ENCODE measurements at places on chromosomes 1 and 21.

GRCh38 chr1:154777154-154777553 is 92.9 kb downstream of the KCNN3 start:
- DNase-seq, result no peak

DNA sequence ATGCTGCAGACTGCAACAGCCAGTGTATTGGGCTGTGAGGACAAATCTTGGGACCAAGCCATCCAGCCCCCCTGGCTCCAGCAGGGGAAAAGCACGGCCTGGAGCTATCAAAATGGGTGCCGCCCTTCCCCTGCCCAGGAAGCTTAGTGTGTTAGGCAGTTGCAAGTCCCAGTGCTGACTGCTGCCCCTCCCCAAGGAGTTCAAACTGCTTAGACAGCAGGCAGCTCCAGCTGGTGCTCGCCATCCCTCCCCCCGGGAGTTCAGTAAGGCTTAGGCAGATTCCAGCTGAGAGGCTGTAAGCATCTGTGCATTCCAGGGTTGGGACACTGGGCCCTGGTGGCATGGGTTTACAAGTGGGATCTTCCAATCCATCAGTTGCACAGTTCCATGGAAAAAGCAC is 579.6 kb upstream of the NR5A2 start:
- no peak for DNase-seq

DNA sequence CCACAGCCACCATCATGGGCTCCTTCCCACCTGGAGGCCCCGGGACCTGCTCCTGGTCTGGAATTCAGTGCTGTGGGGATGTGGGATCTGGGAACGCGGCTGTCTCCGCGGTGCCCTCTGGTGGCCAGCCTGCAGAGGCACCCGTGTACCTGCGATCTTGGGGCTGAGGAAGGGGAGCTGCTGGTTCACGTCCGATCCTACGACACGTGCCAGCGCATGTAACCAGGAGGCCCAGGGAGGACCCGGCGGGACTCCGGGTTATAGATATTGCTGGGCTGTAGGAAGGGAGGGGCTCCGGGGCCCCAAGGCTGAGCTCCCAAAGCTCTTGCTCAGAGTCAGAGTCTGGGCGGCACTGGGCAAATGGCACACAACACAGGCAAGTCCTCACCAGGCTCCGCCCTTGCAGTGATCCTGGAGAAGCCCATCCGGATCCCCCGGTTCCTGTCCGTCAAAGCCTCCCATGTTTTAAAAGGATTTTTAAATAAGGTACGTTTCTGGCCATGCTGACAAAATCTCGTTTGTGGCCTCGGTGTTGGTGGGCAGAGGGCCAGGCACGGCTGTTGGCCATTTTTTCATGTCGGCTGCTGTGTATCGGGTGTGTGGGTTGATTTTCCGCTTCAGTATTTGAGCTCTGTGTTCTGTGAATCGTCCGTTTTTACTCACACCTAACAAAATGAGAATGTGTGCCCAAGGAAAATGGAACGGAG is 20.1 kb downstream of the FAAP20 start:
- peak; percentile 87 for DNase-seq

DNA sequence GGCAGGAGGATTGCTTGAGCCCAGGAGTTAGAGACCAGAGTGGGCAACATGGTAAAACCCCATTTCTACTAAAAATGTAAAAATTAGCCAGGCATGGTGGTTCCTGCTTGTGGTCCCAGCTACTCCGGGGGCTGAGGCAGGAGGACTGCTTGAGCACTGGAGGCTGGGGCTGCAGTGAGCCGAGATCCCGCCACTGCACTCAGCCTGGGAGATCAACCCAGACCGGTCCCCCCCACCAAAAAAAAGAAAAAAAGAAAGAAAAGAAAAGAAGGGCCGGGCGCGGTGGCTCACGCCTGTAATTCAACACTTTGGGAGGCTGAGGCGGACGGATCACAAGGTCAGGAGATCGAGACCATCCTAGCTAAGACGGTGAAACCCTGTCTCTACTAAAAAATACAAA is 1.8 kb upstream of the GMEB1 start:
- DNase-seq, result no peak

DNA sequence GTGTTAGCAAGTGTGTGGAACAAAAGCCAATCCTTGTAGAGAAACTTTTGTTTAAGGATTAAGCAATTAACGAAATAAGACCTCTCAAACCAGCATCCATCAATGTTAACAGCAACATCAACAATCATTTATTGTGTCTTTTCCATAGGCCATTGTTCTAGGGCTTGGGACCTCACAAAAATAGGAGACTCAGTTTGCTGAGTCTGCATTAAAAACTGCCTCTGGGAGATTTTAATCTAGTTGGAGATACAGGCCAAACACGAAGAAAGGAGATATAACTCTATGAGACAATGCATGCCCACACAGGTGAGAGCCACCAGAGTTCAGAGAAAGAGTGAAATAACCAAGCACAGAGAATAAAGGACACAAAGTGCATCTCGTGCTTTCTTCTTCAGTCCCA is 14.4 kb upstream of the SELP start:
- no peak for DNase-seq

- DNase-seq, result peak; percentile 83
Measured at GRCh38 chr1:206912445-206913095, 9.2 kb downstream of the FCMR start.

DNA sequence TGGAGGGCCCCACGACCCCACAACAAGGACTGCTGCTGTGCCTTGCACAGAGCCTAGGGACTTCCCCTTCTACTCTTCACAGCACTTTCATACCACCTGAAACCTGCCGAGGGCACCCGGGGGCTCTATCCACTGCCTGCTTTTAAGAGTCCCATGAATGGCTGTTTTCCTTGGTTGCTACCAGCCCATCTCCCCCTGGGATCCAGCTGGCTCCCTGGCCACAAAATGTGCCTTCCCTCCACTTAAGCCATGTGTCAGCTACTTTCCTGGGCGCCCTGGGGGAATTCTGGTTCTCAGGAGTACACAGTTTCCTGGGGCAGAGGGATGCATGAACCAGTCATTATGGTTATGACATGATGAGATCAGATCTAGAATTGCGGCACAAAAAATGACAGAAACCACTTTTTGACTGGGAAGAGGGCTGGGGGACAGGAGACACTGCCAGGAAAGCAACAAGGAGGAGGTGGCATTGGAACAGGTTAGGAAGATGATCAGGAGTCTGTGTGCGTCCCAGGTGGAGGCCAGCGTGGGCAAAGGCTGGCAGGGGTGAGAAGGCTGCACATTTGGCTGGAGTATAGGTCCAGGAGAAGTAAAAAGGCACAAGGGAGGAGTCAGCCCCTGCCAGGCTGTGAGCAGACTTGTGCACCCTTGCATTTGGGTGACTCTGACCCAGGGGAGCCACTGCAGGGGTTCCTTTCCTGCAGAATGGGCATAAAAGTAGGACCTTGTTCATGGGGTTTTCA is 3.2 kb upstream of the TNFRSF8 start:
- no peak for DNase-seq

DNA sequence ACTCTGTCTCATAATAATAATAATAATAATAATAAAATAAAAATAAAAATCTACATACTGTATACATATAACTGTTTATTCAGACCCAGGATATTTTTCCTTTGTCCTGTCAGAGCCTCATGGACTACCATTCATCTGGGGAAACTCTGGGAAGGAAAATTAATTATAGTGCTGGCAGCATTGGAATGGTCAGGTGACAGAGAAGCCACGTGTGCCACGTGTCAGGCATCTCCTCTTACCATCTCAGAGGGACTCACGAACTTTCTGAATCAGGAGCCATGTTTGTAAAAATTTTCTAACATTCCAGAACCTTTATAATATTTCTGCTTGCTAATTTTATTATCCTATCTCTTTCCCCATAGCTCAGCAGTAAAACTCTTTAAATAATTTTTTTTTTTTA is 97.8 kb upstream of the HNRNPU start:
- no peak for DNase-seq

DNA sequence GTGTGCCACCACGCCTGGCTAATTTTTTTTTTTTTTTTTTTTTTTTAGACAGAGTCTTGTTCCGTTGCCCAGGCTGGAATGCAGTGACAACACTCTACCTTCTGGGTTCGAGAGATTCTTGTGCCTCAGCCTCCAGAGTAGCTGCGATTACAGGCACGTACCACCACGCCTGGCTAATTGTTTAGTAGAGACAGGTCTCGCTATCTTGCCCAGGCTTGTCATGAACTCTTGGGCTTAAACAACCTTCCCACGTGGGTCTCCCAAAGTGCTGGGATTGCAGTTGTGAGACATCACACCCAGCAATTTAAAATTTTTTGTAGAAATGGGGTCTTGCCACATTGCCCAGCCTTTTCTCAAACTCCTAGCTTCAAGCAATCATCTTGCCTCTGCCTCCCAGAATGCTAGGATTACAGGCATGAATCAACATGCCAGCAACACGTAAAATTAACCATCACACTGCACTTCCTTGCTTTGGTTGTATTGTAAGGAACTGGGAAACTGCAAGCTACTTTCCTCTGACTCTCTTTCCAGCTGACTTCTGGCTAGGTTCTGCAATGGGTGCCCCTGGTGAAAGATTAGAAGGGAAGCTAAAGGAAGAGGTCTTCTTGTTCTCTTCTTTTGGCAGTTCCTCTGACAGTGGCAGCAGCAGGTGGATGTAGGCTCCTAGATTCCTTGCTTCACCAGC is 13.9 kb upstream of the IL6R start:
- no peak for DNase-seq

DNA sequence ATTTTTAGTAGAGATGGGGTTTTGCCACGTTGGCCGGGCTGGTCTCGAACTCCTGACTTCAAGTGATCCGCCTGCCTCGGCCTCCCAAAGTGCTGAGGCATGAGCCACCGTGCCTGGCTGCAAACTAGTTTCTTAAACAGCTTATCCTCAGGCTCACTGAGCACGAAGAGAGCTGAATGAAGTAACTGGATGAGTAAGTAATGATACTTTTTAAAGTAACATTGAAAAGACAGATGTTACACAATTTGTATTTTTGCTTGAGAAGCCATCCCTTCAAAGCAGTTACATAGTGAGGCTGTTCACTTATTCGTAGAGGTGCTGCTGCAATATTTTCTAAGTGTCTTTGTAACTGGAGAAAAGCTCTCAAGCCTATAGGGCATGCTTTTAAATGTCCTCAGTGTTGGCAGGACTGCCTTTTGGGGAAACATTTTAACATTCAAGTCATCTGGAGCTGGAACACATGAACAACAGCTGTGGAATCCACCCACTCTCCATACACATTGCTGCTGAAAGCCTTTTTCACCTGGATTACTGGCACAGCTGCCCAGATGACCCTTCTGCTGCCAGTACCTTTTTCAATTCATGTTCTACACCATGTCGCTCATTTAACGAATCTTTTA is 2.7 kb upstream of the YBX1 start:
- no peak for DNase-seq

DNA sequence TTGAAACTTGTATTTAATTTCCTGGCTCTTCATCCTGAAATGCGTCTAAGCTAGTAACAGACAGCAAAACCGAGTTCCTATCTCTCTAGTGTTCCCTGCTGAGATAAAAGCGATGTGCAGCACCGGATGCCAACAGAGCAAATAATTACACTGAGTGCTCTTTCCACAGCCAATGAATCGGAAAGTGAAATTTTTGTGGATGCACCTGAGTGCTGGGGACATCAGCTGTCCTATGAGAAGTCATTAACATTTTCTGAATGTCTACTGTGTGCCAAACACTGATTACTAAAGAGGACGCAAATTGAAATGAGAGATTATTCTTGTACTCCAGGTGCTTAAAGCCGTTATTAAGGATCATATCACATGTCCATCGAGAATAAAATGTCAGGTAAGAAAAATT is 278.0 kb downstream of the RGS7 start:
- DNase-seq, result no peak

- DNase-seq, result no peak
Measured at GRCh38 chr1:6673816-6674398, 27.7 kb downstream of the DNAJC11 start.

- no peak for DNase-seq
Measured at GRCh38 chr1:56446531-56447098, 132.7 kb downstream of the PLPP3 start.

DNA sequence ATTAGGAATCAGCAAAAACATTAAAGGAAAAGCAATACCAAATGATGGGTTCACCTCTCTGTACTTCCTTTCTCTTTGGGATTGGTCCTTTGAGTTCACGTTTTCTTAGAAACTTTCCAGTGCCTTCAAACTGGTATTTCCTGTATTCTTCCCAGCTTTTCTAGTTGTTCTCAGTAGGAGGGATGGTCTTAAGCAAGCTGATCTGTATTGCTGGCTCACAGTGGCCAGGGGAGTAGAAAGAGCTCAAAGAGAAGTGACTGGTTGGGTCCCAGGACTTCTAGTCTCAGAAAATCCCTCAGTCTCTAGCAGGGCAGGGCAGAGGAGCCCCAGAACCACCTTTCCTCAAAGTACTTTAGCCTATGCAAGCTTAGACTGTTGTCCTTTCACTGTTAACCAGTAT is 10.1 kb upstream of the USP24 start:
- no peak for DNase-seq

- no peak for DNase-seq
Measured at GRCh38 chr1:99748419-99748818, 18.0 kb downstream of the FRRS1 start.

- DNase-seq, result no peak
Measured at GRCh38 chr1:26055041-26055440, 9.1 kb upstream of the SLC30A2 start.

- no peak for DNase-seq
Measured at GRCh38 chr1:147781056-147781471, 20.7 kb upstream of the GJA5 start.

- DNase-seq, result no peak
Measured at GRCh38 chr1:7375329-7375728, 395.8 kb upstream of the VAMP3 start.

- DNase-seq, result no peak
Measured at GRCh38 chr1:48725341-48726046, 51.2 kb downstream of the BEND5 start.

DNA sequence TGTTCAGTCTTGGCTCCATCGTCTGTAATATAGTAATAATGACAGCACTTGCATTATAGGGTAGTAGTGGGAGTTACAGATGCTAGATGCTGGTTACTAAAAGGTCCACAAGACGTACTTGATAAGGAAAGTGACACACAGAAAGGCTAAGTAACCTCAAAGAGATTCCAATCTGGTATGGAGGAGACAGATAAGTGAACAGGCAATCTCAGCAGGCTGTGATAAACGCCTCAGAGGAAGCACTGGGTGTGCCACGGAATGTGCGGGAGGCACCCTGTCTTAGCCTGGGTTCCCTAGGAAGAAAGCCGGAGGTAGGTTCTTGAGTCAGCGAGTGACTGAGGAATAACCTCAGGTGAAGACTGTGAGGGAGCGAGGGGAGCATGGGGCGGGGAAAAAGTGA is 4.6 kb upstream of the CTPS1 start:
- no peak for DNase-seq

GRCh38 chr21:40837456-40837855 is 9.5 kb downstream of the DSCAM start:
- no peak for DNase-seq

DNA sequence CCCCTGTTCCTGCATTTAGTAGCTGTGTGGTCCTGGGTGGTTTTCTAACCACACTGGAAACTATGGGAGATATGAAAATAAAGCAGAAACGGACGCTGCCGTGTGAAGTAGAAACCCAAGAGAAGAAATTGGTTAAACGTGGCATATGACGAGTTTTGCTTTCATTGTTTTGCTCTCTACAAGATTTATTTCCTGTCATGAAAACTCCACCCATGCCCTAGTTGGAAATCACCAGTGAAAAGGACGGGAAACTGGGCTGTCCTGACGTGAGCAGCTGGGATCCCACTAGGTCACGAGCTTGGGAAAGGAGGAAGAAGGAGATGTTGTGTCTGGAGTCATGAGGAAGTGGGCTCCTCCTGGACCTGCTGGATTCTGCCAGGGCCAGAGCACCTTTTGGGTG is 120.8 kb upstream of the GADD45A start:
- no peak for DNase-seq
